Progenitor cell of endocrine pancreas (in vitro differentiated cells): ENCODE measurements at places on chromosomes 4 and X. TPM values are rescaled to one million over a fixed set of nuclear protein-coding genes. Genes with fewer than 3 reads are reported as not detected.

DNA sequence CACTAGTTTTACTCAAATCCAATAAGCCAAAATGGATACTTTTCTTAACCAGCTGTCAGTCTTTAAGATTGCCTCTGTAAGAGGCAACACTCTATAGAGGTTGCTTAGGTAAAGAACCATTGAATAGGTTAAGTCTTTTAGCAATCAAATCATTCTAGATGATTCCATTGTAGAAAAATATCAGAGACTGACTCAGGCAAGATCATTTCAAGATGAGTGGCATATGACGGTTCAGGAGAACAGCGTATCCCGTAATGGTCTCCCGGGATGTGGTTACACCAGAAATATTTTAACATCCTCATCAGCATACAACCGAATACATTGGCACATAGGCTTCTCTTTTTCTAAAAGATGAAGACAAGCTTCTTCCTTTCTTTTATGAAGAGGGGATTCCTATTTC lies 641.7 kb upstream of the AGA start:
- H3K4me3 ChIP-seq = no peak overlapping the region
- H3K4me1 ChIP-seq = peaks cover 12% of the 10 kb centered on the region
- H3K36me3 ChIP-seq = no peaks in the 10 kb centered on the region
- peaks cover 3% of the 10 kb centered on the region for H3K27me3 ChIP-seq
- no peak overlapping the region for H3K27ac ChIP-seq
- DNase-seq = no peak

DNA sequence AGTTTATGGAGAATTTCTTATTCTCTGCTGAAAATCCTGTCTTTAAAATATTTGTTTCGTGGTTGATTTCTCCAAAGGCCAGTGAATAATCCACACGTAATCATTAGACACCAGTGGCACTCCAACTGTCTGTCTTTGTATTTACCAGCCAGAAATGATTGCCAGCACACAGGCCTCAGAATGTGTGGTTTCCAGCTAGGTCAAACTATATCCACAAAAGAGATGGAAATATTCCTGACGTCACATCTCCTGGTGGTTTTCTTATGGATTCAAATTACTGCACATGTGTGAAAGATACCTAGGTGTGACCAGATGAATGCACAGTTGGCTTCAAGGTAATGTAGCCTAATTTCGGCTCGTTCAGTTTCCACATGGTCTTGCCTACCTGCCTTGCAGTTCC lies 27.2 kb upstream of the TENM3 start:
- H3K27me3 ChIP-seq = peaks cover 4% of the 10 kb centered on the region
- H3K4me1 ChIP-seq = no peaks in the 10 kb centered on the region
- H3K4me3 ChIP-seq = no peak overlapping the region
- no peak overlapping the region for H3K27ac ChIP-seq

GRCh38 chrX:101595739-101596419 lies 21.9 kb downstream of the ARMCX6 start:
- H3K27me3 ChIP-seq = peaks cover 3% of the 10 kb centered on the region
- no peaks in the 10 kb centered on the region for H3K36me3 ChIP-seq
- H3K4me1 ChIP-seq = no peaks in the 10 kb centered on the region
- H3K27ac ChIP-seq = no peak overlapping the region
- DNase-seq = no peak
- H3K4me3 ChIP-seq = no peak overlapping the region

The CCKAR gene
- 2.4 and 2.7 TPM in 2 replicates for total RNA-seq

The SASH3 gene
- total RNA-seq = not detected in 2 replicates

GRCh38 chr4:176653401-176654220 lies 139.1 kb downstream of the VEGFC start:
- H3K36me3 ChIP-seq = no peaks in the 10 kb centered on the region
- no peak for DNase-seq
- no peak overlapping the region for H3K4me3 ChIP-seq
- H3K27ac ChIP-seq = no peak overlapping the region
- H3K27me3 ChIP-seq = no peaks in the 10 kb centered on the region

- H3K27me3 ChIP-seq = no peaks in the 10 kb centered on the region
- H3K36me3 ChIP-seq = no peaks in the 10 kb centered on the region
- no peak for DNase-seq
- H3K4me3 ChIP-seq = no peak overlapping the region
- H3K27ac ChIP-seq = no peak overlapping the region
These were observed 684.9 kb downstream of the TRAM1L1 start for GRCh38 chr4:116400480-116400879.

The APEX2 gene
- total RNA-seq = 18.5 and 21.4 TPM in 2 replicates

DNA sequence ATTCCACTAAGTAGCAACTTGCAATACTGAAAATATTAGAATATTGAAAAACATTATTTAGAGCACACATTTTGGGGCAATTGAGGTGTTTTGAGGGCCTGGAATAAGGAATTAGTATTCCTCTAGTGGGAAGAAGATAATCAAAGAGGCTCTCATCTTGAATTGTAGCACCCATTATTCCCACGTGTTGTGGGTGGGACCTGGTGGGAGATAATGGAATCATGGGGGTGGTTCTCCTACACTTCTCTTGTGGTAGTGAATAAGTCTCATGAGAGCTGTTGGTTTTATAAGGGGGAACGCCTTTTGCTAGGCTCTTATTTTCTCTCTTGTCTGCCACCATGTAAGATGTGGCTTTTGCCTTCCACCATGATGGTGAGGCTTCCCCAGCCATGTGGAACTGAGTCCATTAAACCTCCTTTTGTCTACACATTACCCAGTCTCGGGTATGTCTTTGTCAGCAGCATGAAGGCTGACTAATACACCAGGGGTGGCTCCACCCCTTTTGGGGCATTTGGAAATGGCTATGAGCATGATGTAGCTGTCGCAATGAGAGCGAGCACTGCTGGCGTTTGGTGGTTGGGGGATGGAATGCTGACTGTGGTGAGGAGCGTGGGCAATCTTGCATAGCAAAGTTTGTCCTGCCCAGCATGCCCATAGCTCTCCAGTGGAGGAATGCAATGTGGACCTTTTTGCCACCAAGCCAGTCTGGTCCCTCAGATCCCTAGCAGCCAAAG lies 308.2 kb downstream of the FRMPD4 start:
- H3K27ac ChIP-seq = no peak overlapping the region
- no peaks in the 10 kb centered on the region for H3K4me1 ChIP-seq
- DNase-seq = no peak
- H3K4me3 ChIP-seq = no peak overlapping the region

DNA sequence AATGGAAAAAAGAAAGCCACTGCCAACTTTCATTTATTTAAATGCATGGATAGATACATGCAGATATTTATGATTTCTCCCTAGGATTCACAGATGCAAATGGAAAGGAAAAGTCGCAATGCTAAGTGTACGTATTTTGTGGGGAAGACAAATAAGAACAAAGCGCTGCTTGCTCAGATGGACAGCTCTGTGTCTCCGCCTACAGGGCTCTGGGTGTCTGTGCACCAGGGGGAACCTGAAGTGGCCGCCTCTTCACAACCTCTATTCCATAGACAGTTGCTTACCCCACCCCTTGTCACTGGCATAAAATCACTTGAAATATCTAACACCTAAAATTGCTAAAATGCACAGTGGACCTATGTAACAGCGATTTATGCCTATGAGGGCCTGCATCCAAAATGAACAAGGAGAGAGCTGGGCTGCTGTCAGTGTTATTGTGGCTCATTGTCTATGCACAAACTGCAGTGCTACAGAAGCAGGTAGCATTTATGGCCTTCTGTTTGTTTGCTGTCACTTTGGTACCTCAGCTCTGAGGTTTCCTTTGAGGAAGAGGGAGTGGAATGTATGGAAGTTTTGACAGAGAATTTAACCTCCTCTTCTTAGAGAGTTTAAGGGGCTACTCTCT lies 58.6 kb upstream of the PAGE1 start:
- H3K27me3 ChIP-seq = peaks cover 3% of the 10 kb centered on the region
- no peak overlapping the region for H3K27ac ChIP-seq
- DNase-seq = peak; percentile 17
- H3K36me3 ChIP-seq = no peaks in the 10 kb centered on the region

DNA sequence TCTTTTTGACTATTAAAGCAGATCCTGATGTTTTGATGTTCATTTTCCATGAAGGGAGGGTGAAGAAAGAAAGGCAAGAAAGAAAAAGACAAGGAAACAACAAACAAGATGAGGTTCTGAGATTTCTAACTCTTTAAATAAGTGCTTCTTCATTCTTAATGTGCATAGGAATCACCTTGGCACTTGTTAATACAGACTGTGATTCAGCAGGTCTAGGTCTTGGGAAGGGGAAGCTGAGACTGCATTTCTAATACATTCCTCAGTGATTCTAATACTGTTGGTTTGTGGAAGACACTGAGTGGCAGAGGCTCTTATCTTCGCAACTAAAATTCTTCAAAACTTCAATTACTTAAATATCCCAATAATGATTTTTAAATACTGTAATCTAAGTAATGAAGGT lies 95.2 kb upstream of the NAP1L5 start:
- no peaks in the 10 kb centered on the region for H3K27me3 ChIP-seq
- no peak for DNase-seq
- H3K36me3 ChIP-seq = peaks cover 15% of the 10 kb centered on the region
- peaks cover 1% of the 10 kb centered on the region for H3K4me1 ChIP-seq
- H3K4me3 ChIP-seq = no peak overlapping the region

The TMPRSS11D gene
- total RNA-seq = not detected in 2 replicates

The TIMM17B gene
- total RNA-seq = 68.1 and 73.8 TPM in 2 replicates

- H3K27me3 ChIP-seq = no peaks in the 10 kb centered on the region
- no peaks in the 10 kb centered on the region for H3K4me1 ChIP-seq
- H3K36me3 ChIP-seq = peaks cover 7% of the 10 kb centered on the region
- H3K27ac ChIP-seq = no peak overlapping the region
- no peak for DNase-seq
- H3K4me3 ChIP-seq = no peak overlapping the region
These were observed 161.0 kb downstream of the NSUN7 start for GRCh38 chr4:40910706-40911105.

- H3K27ac ChIP-seq = no peak overlapping the region
- H3K4me3 ChIP-seq = no peak overlapping the region
- no peaks in the 10 kb centered on the region for H3K36me3 ChIP-seq
- no peak for DNase-seq
- H3K27me3 ChIP-seq = no peaks in the 10 kb centered on the region
- peaks cover 4% of the 10 kb centered on the region for H3K4me1 ChIP-seq
These were observed 62.6 kb upstream of the TEX13D start for GRCh38 chrX:124269881-124270280.

The ODAM gene
- total RNA-seq = not detected in 2 replicates

DNA sequence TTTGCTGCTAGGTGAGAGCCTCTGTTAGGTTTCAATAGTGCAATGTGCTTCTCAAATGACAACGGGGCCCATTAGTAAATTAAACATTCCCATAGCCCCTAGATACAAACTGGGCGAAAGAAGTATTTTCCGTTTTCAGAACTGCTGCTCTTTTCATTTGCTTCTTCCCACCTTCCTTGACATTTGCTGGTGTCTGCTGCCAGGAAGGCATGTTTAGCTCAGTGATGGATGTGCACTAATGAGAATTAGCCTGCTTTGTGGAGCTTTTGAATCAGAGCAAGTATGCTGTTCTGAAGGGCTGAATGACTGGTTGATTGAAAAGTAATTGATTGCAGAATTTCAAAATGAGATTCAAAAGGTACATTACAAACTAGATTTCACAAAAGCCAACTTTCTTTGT lies 57.0 kb downstream of the SHROOM3 start:
- peaks cover 4% of the 10 kb centered on the region for H3K36me3 ChIP-seq
- H3K27me3 ChIP-seq = no peaks in the 10 kb centered on the region
- no peak overlapping the region for H3K27ac ChIP-seq
- DNase-seq = no peak
- no peak overlapping the region for H3K4me3 ChIP-seq

The NKX3-2 gene
- total RNA-seq = 1.7 and 2.1 TPM in 2 replicates

- peaks cover 5% of the 10 kb centered on the region for H3K4me1 ChIP-seq
- no peak for DNase-seq
- H3K27ac ChIP-seq = no peak overlapping the region
- H3K4me3 ChIP-seq = no peak overlapping the region
- peaks cover 1% of the 10 kb centered on the region for H3K36me3 ChIP-seq
- H3K27me3 ChIP-seq = no peaks in the 10 kb centered on the region
These were observed 56.5 kb downstream of the PRDM5 start for GRCh38 chr4:120865985-120866384.

DNA sequence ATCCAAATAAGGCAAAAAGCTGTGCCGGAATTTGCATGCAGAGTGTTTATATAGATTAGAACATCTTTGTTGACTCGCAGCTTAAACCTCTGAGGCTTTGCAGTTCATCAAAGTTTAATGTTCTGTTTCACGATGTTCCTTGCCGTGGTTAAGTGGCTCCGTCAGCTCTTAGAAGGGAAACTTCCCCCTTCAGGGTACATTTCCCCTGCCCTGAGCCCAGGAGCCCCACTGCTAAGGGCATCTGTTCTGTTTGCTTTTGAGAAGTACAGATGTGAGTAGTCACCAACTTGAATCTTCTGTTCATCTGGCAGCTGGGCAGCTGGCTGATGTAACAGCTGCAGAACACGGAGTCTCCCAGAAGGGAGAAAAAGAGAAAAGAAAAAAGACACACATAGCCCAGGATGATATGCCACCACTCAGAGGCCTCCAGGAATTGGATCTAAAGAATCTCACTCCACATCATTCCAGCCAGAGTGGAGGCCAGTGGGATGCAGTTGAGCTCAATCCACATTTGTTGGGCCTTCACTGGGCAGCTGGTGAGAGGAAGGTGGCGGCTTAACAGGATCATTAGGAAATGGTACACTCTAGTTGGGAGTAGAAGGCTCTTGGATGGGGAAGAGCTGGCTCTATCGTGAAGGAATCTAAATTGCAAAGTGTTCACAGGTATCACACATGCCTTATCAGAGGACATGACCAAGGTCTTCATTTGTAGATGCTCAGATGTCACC lies 178.7 kb upstream of the RBPJ start:
- DNase-seq = no peak
- H3K36me3 ChIP-seq = no peaks in the 10 kb centered on the region
- H3K4me1 ChIP-seq = peaks cover 27% of the 10 kb centered on the region
- H3K27ac ChIP-seq = no peak overlapping the region

GRCh38 chrX:108640817-108641216 lies 95.5 kb downstream of the IRS4 start:
- H3K4me3 ChIP-seq = no peak overlapping the region
- no peaks in the 10 kb centered on the region for H3K27me3 ChIP-seq
- no peak for DNase-seq
- no peaks in the 10 kb centered on the region for H3K4me1 ChIP-seq

DNA sequence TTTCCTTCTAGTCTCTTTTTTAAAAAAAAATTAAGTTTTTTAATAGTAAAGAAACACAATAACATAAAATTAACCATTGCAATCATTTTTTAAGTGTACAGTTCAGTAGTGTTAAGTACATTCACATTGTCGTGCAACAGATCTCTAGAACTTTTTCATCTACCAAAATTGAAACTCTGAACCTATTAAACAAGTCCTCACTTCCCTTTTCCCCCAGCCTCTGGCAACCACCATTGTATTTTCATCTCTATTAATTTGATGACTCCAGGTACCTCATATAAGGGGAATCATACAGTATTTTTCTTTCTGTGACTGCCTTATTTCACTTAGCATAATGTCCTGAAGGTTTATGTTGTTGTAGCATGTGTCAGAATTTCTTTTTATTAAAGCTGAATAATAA lies 31.8 kb downstream of the MSL3 start:
- no peaks in the 10 kb centered on the region for H3K36me3 ChIP-seq
- DNase-seq = no peak
- H3K4me3 ChIP-seq = no peak overlapping the region
- no peak overlapping the region for H3K27ac ChIP-seq
- H3K4me1 ChIP-seq = no peaks in the 10 kb centered on the region

GRCh38 chrX:97065066-97065465 lies 181.4 kb downstream of the RPA4 start:
- H3K27ac ChIP-seq = no peak overlapping the region
- H3K4me1 ChIP-seq = no peaks in the 10 kb centered on the region
- H3K36me3 ChIP-seq = no peaks in the 10 kb centered on the region
- H3K27me3 ChIP-seq = no peaks in the 10 kb centered on the region
- no peak for DNase-seq
- no peak overlapping the region for H3K4me3 ChIP-seq

GRCh38 chr4:186953599-186954260 lies 230.1 kb upstream of the FAT1 start:
- H3K4me3 ChIP-seq = no peak overlapping the region
- DNase-seq = no peak
- no peaks in the 10 kb centered on the region for H3K27me3 ChIP-seq
- H3K27ac ChIP-seq = no peak overlapping the region
